ENCODE measurements at places on chromosomes 12 and 14.

- DNase-seq: no peak
Observed at GRCh38 chr12:83408851-83409250, 722.1 kb downstream of the TMTC2 start.

DNA sequence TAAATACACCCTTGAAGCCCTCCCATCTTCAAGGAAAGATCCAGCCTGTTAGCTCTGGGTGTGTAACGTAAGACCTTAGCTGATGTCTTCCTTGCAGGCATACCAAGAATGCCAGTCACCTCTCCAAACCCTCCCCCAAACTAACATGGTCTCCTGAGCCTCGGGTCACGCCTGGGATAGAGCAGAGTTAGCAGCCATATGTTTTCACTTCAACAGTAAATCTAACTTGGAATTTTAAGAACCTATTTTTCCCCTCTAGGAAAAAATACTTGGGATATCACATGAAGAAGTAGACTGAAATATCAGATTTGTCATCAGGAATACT, 27.9 kb downstream of the BCL2L14 start:
- no peak for DNase-seq

DNA sequence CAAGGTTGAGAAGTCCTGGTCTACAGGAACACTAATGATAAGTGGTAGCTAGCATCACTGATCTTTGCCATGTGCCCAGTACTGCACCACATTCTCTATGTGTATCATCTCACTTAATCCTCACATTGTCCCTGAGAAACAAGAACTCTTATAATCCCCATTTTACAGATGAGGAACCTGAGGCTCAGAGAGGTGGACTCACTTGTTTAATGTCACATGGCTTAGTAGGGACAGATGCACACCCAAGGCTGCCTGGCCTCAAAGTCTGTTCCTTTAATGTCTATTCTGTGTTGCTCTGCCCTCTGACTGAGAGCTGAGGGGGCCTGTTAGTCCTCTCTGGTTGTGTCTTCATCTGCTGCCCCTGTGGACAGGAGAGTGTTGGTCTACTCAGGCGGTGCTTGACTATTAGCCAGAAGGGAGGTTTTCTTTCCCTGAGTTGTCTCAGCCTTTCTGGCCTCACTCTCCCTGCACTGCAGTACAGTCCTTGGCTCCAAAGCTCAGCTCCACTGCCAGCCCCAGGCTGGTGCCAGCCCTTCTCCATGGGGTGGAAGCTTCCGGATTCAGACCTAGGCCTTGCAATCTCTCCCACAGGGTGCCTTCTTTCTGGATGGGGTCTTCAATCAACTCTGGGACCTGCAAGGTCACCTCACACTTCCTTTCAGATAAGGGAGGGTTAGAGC, 4.9 kb upstream of the DYNLL1 start:
- no peak for DNase-seq

DNA sequence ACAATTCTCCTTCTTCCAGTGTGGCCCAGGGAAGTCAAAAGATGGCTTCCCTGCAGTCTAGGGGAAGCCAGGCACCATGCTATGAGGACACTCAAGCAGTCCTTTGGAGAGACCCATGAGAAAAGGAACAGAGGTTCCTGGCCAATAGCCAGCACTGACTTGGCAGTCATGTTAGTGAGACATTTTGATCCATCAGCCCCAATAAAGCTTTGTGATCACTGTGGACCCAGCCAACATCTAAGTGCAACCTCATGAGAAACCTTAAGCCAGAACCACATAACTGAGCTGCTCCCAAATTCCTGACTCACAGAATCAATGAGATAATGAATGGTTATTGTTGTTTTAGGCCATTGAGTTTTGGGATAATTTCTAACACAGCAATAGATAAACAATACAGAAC, 51.0 kb upstream of the NAP1L1 start:
- DNase-seq: no peak

DNA sequence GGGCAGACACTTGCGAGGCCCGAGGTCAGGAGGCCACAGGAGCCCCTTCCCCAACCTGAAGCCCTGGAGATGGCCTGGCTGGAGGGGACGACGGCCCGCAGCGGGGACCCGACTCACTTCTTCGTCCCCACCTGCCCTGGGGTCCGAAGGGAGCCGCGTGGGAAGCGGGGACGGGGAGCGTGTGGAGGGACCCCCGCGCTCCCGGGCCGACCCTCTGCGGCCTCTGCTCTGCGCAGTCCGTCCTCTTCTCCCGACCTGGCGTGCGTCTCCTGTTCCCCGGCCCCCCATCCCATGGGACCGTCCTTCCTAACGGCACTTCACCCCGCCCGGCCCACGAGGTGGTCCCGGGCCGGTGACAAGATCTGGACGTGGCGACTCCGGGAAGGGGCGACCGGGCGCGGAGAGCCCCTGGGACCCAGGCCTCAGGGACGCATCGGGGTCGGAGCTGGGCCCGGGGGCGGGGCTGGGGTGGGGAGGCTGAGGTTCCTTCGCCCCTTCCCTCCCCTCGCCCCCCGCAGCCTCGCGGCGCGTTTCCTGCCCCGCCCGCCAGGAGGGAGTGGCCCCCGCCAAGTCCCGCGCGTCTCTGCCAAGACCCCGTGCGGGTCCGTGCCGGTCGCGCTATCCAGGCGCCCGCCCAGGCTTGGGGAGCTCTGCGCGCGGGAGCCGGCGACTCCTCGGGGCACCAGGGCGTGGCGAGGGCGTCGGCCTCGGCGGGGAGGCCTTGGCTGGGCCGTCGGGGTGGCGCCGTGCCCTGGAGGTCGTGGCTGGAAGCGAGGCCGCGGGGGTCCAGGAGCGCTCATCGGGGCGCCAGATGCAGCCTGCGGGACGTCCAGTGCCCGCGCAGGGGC, 97.1 kb downstream of the TNFAIP2 start:
- DNase-seq: no peak

DNA sequence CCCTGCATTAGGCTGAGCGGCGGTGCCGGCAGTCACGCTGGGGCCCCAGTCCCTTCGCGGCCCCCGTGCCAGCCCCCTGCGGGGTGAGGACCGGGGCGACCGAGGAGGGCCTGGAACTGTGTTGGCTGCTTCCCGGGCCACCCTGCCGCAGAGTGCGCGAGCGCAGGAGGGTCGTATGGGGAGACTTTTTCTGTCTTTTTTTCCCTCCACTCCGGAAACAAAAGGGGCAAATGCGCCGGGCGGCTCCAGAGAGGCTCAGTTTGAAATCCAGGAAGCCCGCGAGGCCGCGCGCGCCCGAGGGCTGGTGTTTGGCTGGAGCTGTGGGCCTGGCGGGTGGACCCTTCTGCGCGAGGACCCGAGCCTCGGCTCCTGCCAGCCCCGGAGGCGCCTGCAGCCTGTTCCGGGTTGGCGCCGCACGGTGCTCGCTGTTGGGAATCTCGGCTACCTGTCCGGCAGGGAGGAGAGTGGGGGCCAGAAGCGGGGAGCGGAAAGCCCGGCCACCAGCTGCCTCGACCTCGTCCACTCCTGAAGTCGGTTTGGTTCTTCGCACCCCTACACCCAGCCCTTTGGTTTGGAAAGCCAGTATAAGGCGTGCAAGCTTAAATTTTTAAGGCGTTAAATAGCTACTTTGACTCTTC, 638 bp downstream of the PLEKHG3 start:
- peak; percentile 46 for DNase-seq

- no peak for DNase-seq
Observed at GRCh38 chr12:56928262-56928661, 5.9 kb downstream of the SDR9C7 start.

- DNase-seq: no peak
Observed at GRCh38 chr12:19412844-19413243, 26.4 kb upstream of the AEBP2 start.

DNA sequence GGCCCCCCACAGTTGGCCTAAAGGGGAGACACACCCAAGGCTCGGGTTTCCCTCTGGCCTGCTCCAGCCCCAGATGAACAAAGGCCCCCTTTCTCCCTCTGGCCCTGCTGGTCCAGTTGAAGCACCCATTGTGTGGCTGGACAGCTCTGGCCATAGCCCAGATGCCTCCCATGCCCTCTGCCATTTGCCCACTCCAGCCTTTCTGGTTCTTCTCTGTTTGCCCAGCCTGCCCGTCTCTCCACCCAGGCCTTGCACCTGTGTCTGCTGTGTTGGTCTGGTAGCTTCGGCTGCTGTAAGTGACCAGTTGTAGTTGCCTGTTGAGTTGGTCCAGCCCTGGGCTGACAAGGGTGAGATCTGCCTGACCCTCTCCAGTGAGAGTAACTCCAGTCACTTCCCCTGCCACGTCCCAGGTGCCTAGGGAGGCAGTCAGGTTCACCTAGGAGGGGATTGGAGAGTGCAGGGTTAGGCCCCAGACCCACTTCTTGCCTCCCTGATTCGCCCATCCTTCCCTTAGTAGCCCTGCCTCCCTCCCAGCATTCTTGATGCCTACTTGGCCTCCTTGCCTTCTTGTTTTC, 3.0 kb downstream of the B4GALNT1 start:
- no peak for DNase-seq

- no peak for DNase-seq
Observed at GRCh38 chr14:82403987-82404386, 870.3 kb upstream of the SEL1L start.
